ENCODE measurements at places on chromosomes 13 and 19.

GRCh38 chr13:51769455-51770127 lies 34.4 kb downstream of the DHRS12 start:
- no peak for DNase-seq

DNA sequence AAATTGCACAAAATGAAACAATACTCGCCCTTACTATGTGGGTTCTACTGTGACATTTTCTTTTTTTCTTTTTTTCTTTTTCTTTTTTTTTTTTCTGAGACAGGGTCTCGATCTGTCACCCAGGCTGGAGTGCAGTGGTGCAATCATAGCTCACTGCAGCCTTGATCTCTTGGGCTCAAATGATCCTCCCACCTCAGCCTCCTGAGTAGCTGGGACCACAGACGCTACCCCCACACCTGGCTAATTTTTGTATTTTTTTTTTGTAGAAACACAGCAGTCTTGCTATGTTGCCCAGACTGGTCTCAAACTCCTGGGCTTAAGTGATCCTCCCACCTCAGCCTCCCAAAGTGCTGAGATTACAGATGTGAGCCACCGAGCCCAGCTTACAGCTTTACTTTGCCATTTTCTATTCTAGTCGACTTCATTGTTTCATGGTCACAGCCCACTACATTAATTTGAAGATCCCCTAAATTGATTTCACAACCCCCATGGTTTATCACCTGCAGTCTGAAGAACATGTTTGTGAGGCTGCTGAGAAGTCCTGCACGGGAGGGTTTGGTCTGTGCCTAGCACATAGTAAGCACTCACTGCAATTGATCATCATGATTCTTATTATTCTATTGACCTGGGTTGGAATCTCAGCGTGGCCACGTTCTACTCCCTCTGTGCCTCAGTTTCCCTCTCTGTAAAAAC lies 3.8 kb downstream of the BCL3 start:
- DNase-seq, result no peak

GRCh38 chr19:615619-616018 lies 17.7 kb downstream of the POLRMT start:
- no peak for DNase-seq

DNA sequence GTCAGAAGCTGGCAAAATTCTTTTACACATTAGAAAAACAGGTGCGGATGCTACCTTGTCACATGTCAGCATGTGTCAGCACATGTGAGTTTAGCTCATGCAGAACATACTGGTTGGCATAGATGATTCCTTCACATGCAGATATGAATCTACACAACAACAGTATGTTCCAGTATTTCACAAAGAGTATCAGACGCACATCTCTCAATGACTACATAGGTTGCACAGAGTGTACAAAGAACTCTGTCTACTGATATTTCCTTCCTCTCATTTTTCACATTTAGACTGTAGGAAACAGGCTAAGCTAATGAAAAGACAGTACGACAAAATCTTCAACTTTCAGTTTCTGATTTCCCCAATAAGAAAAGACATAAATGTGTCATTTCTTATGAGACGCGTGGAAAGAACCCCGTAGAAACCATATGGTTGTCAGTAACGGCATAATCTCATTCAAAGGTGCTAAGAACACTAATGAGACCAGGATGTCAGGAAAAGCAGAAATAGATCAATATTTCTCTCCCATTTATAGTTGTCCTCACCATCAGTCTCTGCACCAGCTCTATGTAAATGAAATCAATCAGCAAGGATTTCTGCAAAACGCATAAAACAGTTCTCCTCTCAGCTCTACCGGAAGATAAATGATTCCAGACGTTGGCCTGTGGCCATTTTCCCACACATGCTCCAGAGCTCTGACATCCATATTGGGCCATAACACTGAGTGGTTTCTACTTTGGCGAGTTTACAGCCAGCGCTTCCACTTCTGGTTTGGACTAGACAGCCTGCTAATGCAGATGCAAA lies 81.2 kb downstream of the STARD13 start:
- DNase-seq, result no peak

- DNase-seq, result no peak
These were observed 60.4 kb downstream of the KCNRG start for GRCh38 chr13:50075619-50076097.

DNA sequence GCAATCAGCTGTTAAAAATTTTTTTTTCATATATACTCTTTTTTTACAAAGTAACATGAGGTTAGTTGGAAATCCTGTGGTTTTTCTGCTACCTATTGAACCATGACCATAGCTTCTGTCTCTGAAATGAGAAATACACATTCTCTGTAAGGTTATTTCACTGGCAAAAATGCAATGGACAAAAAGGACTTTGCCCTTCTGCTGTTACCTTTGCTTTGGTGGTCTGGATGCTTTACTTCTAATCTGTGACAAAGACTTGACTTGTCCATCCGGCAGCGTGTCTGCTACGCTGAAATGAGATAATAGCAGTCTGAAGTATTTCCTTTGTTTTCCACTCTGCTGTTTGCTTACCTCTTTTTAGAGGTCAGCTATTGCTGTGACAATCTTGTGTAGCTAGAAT lies 412.8 kb downstream of the SLITRK6 start:
- DNase-seq, result no peak

DNA sequence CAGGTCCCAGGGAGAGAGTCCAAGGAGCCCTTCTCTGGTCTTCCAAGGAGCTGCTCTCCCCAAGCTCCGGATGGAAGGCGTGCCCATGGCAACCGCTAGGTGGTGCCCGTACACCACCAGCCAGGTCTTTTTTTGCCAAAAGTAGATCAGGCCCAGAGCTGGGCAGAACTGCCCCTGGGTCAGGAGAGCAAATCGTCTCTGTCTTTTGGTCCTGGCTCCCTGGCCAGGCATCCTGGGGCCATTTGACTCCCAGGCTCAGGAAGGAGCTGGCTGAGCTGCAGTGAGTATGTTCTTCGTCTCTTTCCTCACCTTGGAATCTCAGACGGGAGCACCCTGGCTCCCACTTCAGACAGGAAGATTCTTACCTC lies 24.6 kb upstream of the BCL3 start:
- DNase-seq, result peak; percentile 62

GRCh38 chr19:4454747-4455718 lies 2.6 kb downstream of the UBXN6 start:
- no peak for DNase-seq

DNA sequence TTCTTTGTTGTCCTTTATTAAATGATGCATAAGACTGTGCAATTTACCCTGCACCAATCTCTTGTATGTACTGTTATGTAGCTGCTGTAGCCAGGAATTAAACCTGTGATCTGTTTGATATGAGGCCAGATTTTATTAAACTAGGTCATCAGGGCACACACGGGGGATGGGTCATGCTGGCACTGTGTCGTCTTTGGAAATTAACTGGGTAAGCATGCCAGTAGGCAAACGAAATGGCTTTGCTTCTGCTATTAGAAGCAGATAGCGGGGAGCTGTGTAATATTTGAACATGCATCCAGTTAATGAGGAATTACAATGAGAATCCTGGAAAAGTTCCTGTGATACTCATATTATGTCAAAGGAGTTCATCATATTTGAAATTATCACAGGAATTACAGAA lies 23.5 kb downstream of the MTUS2 start:
- DNase-seq, result no peak

GRCh38 chr13:23385931-23386330 lies 47.6 kb downstream of the SACS start:
- DNase-seq, result no peak

- DNase-seq, result no peak
These were observed 23.1 kb downstream of the CHAF1A start for GRCh38 chr19:4425537-4425936.

DNA sequence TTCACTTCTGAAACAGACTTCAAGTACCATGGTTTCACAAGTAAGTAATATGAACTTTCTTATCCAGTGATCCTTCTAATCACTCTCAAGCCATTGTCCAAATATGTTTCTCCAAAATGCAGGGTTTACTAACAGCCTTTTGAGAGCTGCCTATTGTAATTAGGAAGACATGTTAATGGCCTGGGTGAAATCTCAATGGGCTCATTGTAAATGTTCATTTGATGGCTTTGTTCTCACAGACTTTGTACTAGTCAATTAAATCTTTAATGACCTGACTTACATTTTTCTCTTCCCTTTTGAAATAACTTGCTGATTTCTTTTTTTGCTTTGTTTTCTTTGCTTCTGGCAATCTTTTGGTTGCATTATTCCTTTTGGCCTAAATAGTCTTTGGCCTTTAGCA lies 444.8 kb downstream of the LIG4 start:
- no peak for DNase-seq

GRCh38 chr19:32427536-32427935 lies 22.0 kb downstream of the DPY19L3 start:
- DNase-seq, result no peak

GRCh38 chr13:109275852-109276251 lies 510.5 kb downstream of the IRS2 start:
- DNase-seq, result no peak

DNA sequence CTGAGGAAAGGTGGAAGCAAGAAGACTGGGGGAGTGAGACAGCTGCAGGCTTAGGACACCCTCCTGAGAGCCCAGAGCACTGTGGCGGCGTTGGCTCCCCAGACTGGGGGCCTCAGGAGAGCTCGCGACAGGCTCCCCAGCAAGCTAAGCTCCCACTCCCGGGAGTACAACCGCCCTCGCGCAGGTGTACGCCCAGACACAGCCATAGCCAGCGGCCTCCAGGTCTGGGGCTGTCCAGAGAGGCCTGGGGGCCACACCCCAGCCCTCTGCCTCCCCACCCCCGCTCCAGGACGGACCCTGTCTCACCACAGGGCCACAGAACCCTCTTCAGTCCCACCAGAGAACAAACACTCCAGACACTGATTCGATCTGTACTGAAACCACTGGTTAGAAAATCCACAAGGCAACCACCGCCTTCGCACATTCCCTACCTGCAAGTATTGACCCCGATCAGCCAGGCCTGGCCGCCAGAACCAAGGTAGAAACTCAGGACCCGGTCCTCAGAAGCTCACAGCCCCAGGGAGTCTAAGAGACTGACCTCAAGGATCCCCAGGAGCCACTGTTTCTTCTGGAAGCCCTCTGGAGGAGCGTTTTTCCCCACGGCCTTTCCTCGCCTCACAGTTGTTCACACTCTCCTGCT lies 16.3 kb downstream of the ZIC5 start:
- no peak for DNase-seq

- no peak for DNase-seq
These were observed 1660.3 kb downstream of the EFNB2 start for GRCh38 chr13:104875038-104875754.

DNA sequence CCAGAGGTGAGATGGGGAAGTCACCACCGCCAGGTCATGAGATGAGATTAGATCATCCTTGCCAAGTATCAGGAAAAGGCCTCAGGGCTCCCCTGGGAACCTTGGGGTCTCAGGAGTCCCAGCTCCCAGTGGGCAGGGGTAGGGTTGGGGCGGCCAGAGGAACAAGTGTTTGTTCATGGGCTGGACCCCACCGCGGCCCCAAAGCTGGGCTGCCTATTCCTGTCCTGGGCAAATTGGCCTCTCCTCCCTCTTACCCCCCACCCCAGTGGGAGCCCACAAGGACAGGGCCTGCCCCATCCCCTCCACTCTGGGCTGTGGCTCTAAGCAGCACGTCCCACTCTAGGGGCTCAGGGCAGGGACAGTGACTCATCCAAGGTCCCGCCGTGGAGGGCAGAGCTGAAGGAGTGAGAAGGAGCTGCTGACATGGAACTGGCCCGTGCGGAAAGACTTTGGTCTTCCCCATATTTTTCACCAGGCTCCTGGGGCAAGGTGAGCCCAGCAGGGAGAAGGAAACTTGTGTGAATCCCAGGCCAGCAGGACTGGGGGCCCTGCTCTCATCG lies 4.0 kb upstream of the HCN2 start:
- no peak for DNase-seq

GRCh38 chr13:60000081-60000480 lies 163.6 kb downstream of the DIAPH3 start:
- no peak for DNase-seq

DNA sequence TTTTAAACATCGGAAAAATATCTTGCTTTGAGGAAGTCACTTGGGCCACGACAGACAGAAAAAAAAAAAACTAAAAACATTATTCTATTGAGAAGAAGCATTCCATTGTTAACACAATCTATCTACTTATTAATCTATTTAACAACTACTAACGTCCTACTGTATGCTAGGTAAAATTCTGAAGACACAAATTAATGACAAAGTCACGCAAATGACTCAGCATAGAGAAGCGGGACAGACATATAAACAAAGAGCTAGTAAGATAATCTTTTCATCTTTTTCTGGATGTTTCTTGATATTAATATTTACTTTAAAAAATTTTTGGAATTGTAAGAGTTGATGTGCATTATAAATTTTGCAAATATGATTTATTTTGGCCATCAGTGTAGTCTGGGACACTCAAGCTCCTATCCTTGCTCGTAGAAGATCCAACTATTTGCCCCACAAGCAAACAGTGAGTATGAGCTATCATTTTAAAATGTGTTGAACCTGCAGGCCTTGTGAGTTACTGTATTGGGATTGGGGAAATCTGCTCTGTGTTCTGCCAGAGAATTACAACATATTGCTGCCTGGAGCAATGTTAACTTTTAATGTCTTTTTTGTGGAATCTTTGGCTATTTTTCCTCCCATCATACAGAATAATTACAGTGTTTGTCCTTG lies 109.1 kb downstream of the PCDH9 start:
- DNase-seq, result no peak

- no peak for DNase-seq
These were observed 25.7 kb downstream of the TUBGCP3 start for GRCh38 chr13:112562254-112562653.

DNA sequence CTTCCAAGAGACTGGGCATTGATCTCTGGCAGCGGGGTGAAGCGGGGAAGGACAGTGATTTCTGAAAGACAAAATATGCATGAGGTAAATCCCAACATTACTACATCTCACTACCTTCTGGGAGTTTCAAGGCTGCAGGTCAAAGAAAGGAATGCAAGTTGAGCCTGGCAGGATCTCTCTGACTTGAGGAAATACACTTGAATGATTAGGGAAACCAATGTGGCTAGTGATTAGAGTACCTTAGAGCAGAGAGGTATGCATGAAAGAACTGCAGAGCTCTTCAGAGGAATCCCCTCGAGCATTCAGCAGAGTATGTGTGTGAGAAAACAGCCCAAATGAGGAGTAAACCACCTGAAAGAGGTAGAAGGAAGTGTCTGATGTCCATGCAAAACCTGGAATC lies 2874.1 kb upstream of the PCDH20 start:
- no peak for DNase-seq

- no peak for DNase-seq
These were observed 30.0 kb downstream of the DCLK1 start for GRCh38 chr13:36101157-36101556.

GRCh38 chr19:5882421-5882968 lies 12.2 kb upstream of the FUT5 start:
- DNase-seq, result no peak

- no peak for DNase-seq
These were observed 33.1 kb downstream of the SLC25A42 start for GRCh38 chr19:19096641-19097627.
